Calu3 (cell line): ENCODE measurements at places on chromosomes 12 and 14.

- DNase-seq = no peak
These were observed 91.9 kb downstream of the DICER1 start for GRCh38 chr14:95065411-95065810.

DNA sequence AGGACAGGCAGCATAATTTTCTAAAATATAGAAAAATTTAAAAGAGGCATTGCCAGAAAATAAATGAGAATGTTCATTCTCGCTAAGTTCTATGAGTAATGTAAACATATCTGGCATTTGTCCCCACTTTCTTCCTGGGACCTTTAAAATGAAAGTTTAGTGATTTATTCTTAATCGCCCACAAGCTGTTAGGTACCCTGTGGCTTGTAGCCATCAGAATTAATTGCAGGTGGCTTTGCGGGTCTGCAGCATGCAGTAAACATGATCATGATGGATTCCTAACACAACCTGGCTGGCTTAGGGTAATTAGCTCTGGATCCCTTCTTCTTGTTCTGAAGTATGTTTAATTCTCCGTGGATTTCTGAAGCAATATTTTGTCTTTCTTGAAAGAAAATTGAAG lies 103.5 kb upstream of the FRMD6 start:
- no peak for DNase-seq

- no peak for DNase-seq
These were observed 18.0 kb downstream of the MFAP5 start for GRCh38 chr12:8644345-8645248.

- no peak for DNase-seq
These were observed 22.5 kb downstream of the MAP3K12 start for GRCh38 chr12:53476769-53477209.

GRCh38 chr12:116050275-116050674 lies 227.2 kb downstream of the MED13L start:
- no peak for DNase-seq

- DNase-seq = no peak
These were observed 185.7 kb downstream of the PRKD1 start for GRCh38 chr14:29741909-29742401.

DNA sequence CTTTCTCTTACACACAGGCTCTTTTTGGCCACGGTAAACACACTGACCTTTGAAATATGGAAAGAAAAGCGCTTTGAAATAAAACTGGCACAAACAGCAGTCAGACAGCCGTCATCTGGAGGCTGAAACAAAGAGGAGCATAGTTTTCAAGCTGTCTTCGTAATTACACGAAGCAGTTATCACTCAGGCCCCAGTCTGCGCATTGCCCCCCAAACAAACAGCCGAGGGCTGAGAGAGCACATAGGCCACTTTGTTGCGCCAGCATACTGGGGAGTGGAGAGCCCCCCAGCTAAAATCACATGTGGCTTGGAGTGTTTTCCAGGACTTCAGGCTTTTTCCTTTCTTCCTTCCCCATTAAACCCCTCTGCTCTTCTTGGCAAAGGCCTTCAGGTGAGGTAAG lies 142.9 kb upstream of the BTG1 start:
- no peak for DNase-seq

GRCh38 chr12:56725723-56726102 lies 614 bp upstream of the NACA start:
- DNase-seq = no peak

GRCh38 chr12:50016501-50017475 lies 8.5 kb downstream of the RACGAP1 start:
- no peak for DNase-seq

DNA sequence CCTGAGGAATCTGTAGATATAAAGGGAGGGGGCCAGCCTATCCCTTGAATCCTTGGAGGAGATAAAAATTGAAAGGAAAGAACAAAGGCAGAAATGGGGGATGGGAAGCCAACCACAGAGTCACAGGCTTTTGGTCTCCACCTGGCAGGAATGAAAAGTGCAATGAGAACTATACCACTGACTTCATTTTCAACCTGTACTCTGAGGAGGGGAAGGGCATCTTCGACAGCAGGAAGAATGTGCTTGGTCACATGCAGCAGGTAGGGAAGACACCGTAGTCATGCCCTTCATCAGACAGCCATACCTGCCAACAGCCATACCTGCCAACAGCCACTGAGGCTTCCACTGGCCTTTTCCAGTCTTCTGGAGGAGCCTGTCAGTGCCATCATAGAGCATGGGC lies 13.4 kb downstream of the ASB8 start:
- no peak for DNase-seq

GRCh38 chr12:128796439-128797118 lies 27.2 kb downstream of the SLC15A4 start:
- no peak for DNase-seq

GRCh38 chr14:28220391-28220790 lies 546.2 kb upstream of the FOXG1 start:
- no peak for DNase-seq

DNA sequence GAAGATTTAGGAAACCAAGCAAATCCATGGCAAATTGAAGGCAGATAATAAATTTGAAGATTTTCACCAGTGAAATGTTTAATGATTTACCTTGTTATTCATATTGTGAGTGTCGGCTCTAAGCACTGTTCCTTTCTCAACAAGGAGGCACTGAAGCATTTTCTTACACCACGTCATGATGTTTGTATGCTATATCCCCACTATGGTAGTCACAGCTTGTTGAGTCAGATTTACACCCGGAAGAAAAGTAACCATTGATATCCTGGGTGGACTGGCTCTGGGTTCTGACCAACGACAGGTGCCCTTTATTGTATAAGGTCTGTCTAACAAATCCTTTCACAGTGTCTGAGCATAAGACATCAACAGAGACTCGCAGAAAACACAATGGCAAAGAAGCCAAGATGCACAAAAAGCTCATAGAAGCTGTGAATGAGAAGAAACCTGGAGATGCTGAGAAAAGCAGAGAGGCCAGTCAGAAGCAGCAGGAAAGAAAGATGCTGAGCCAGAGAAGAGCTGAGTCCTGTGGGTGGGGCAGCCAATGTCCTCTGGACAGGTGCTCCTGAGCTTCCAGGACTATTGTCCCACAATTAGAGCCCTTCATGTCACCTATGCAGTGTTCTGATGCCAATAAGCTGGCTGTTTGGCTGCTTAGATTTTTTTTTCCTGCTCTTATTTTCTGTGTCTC lies 49.7 kb upstream of the ARHGAP5 start:
- no peak for DNase-seq

- no peak for DNase-seq
These were observed 22.4 kb upstream of the GPR33 start for GRCh38 chr14:31510222-31510621.

- no peak for DNase-seq
These were observed 236.7 kb downstream of the CACNA1C start for GRCh38 chr12:2289525-2289924.

DNA sequence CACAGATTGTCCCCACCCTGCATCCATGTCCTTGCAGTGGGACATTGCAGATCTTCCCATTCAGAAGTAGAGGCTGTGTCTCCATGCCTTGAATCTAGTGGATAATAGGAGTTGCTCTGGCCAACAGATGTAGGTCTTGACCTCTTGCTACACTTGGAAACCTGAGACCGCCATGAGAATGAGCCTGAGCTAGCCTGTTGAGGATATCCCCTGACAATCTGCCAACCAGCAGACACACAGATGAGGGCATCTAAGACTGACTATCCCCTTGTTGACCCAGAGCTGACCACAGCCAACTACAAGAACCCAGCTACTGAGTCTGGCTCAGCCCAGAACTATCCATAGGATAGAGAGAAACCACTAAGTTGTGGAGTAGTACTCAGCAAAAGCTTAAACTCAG lies 161.1 kb upstream of the NOS1 start:
- no peak for DNase-seq

- no peak for DNase-seq
These were observed 194.2 kb downstream of the NTF3 start for GRCh38 chr12:5626151-5626550.

DNA sequence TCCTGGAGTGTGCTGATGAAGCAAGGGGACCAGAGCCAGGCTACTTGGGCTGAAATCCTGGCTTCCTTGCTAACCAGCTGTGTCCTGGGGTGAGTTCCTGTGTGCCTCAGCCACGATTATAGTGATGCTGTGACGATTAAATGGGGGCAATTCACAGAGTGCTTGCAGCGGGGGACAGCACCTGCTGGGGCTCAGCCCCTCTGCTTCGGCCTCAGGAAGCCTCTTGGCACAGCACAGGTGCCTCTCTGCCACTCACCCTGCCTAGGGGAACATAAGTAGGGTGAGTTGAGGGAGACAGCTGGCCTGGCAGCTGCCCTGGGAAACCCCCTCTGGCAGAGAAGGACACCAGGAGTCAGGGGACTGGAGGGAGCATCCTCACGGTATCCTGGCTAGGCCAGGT lies 9.4 kb downstream of the KRT80 start:
- DNase-seq = no peak

DNA sequence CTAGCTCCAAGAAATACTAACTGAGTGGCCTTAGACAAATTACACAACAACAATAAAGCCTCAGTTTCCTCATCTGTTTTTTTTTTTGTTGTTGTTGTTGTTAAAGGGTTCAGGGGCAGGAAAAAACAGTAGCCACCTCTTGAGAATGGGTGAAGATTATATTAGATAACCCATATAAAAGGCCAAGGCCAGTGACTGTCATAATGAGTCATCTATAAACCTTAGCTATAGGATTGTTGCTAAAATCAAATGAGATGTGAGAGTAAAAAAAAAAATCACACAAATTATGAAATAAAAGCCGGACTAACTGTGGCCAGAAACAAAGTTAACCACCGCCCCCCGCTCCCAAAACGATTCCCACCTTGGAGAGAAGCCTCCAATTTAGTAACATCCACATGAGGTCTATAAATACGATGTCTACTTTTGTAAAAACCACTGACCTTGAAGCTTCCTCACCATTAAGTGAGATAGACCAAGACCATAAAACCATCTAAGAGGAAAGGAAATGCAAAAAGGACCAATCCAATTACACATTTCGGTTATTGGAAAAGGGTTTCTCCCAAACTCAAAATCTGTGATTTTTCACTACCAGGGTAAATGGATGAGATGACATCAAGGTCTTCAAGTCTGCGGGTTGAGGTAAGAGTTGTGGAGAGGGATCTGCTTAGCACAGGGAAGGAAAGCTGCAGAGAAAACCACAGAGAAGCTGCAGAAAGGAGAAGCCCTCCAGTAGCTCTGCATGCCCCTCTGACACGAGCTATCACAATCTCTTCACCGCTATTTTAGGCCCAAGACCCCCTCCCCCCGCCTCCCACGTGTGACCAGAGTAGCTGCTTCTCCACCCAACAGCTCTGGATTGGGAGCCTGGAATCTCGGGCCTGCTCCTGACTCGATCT lies 1.0 kb downstream of the NAA25 start:
- DNase-seq = peak; percentile 19

GRCh38 chr12:71888521-71888920 lies 49.0 kb downstream of the TBC1D15 start:
- DNase-seq = no peak

DNA sequence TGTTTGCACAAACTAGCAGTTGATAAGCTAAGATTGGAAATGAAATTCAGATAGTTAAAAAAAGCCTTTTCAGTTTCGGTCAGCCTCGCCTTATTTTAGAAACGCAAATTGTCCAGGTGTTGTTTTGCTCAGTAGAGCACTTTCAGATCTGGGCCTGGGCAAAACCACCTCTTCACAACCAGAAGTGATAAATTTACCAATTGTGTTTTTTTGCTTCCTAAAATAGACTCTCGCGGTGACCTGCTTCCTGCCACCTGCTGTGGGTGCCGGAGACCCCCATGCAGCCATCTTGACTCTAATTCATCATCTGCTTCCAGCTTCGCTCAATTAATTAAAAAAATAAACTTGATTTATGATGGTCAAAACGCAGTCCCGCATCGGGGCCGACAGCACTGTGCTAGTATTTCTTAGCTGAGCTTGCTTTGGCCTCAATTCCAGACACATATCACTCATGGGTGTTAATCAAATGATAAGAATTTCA lies 335.6 kb downstream of the TMEM121 start:
- DNase-seq = no peak

DNA sequence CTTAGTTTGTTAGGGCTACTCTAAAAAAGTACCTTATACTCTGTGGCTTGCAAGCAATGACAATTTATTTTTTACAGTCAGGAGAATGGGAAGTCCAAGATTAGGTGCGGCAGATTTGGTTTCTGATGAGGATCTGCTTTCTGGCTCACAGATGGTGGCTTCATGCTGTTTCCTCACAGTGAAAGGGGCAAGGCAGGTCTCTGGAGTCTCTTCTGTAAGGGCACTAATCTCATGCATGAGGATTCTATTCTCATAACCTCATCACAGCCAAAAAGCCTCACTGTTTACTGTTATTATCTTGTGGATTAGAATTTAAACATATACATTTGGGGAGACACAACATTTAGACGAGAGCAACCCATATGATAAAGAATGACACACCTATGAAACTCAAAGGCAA lies 1957.4 kb upstream of the SEL1L start:
- DNase-seq = no peak

DNA sequence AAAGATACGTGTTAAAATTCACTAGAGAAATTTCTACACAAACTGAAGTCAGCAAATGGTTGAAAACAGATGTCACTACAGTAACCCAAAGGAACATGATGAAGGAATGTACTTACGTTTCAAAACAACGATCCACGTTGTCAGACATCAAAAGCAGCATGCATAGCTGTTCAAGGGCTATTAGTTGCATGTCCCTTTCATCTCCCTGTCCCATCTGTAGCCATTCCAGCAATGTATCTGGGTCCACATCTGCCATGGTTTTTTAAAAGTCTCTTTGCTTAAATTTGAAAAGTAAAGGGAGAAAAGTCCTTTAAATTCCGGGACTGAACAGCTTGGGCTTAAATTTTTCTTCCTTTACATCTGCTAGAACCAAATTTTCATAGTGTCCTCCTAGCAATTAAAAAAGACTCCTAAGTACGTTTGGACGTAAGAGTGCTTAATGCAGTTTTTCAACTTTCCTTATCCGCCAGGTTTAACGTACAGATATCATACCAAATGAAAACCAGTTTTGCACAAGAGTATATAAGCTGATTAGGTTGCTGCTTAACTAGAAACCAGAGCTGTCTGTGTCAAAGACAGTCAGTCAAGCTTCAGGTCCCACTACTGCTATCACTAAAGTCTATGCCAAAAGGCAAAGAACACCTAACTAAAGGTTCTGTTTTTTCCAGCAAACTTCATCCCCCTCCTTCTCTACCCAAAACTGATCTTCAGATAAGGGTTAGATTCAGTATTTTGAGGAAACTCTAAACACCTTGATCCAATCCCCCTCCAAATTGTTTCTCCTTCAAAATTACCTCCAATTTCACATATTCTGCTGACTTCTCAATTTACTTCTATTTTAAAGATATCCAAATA lies 1.7 kb downstream of the HECTD1 start:
- DNase-seq = no peak

DNA sequence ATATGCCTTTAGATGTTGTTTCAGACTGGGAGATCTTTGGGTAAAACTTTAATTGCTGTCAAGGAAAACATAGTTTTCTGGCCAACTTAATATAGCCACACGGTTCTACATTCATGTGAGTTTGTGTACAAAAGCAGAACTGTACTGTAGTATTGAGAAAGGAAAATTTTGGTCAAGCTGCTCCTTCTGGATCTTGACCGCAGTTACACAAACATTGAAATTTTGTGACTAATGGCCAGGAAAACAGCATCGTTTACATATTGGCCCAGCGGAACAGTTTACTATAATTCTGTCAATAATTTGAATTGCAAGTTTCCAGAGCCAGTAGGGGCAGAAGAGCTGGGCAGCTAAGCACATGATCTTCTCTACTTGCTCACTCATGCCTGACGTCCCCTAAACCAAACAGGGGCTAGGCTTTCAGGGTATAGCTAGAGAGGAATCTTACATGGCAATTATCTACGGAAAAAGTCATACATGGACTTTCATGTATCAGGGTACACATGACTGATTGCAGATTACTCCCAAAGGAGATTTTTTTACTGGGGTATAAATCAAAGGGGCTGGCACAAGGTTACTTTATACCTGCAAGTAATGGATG lies 11.4 kb upstream of the ART4 start:
- DNase-seq = no peak
